IMR-90 (cell line): ENCODE measurements at places on chromosomes 3 and 15.
A peak's percentile ranks its signal among the peaks of the same experiment; 100 is the strongest.

GRCh38 chr15:60442763-60443162, 36.2 kb downstream of the ICE2 start:
- H3K36me3 ChIP-seq: no peaks in the 10 kb centered on the region
- no peak overlapping the region for H3K27ac ChIP-seq
- no peaks in the 10 kb centered on the region for H3K27me3 ChIP-seq

GRCh38 chr3:3628676-3629328, 170.4 kb upstream of the LRRN1 start:
- no peak for DNase-seq
- no peak overlapping the region for H3K4me3 ChIP-seq
- no peak overlapping the region for H3K27ac ChIP-seq
- H3K4me1 ChIP-seq: no peaks in the 10 kb centered on the region
- no peaks in the 10 kb centered on the region for H3K27me3 ChIP-seq
- H3K36me3 ChIP-seq: no peaks in the 10 kb centered on the region

GRCh38 chr15:71281256-71281655, 166.0 kb downstream of the THSD4 start:
- peaks cover 31% of the 10 kb centered on the region for H3K4me1 ChIP-seq
- H3K27me3 ChIP-seq: no peaks in the 10 kb centered on the region
- peak overlapping the region; percentile 90; the same call in 1 of the 2 replicates for H3K27ac ChIP-seq

- no peak overlapping the region for H3K4me3 ChIP-seq
- H3K4me1 ChIP-seq: no peaks in the 10 kb centered on the region
- peaks cover 40% of the 10 kb centered on the region for H3K27me3 ChIP-seq
- no peak overlapping the region for H3K27ac ChIP-seq
- no peaks in the 10 kb centered on the region for H3K36me3 ChIP-seq
- no peak for DNase-seq
Measured at GRCh38 chr3:13878281-13879101, 1.4 kb downstream of the WNT7A start.

DNA sequence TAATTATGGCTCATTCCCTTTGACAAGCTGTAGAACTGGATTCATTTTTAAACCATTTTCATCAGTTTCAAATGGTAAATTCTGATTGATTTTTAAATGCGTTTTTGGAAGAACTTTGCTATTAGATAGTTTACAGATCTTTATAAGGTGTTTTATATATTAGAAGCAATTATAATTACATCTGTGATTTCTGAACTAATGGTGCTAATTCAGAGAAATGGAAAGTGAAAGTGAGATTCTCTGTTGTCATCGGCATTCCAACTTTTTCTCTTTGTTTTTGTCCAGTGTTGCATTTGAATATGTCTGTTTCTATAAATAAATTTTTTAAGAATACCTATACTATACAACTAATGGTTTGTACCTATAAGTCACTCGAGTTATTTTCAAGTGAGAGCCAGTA, 62.7 kb downstream of the PXYLP1 start:
- DNase-seq: no peak
- no peak overlapping the region for H3K4me3 ChIP-seq
- H3K27me3 ChIP-seq: no peaks in the 10 kb centered on the region
- H3K36me3 ChIP-seq: peaks cover 8% of the 10 kb centered on the region; the same call in 1 of the 2 replicates
- H3K4me1 ChIP-seq: peaks cover 3% of the 10 kb centered on the region; the same call in 1 of the 2 replicates

DNA sequence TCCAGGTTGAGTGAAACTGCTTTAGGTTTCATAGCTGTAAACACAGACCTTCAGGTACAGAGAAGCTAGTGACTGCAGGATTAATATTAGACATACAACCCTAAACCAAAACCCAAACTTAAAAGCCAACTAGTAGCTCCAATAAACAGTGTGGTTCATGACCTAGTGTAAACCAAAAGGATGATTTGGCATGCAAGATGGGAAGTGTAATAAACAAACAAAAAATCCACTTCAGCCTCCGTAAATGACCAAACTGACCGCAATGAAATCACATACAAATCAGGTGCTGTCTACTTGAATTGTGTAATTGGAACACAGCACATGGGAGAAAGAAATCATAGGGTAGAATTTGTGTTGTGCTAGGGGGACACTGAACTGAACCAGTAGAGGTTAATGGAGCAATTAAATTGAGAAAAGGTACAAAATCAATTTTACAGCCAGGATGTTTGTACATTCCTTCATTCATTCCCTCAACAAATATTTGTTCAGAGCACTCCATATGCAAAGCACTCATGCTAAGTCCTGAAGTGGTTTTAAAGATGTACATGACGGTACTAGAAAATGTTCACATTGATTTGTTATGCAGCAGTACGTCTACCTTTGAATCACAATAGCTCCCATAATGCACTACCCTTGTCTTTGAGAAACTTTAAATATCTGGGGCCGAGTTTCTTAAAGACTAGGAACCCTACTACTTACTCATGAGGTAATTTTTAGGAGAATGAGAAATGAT, 21.4 kb upstream of the CHST2 start:
- H3K36me3 ChIP-seq: no peaks in the 10 kb centered on the region
- H3K27me3 ChIP-seq: peaks cover 19% of the 10 kb centered on the region
- no peaks in the 10 kb centered on the region for H3K4me1 ChIP-seq
- no peak for DNase-seq
- no peak overlapping the region for H3K27ac ChIP-seq

DNA sequence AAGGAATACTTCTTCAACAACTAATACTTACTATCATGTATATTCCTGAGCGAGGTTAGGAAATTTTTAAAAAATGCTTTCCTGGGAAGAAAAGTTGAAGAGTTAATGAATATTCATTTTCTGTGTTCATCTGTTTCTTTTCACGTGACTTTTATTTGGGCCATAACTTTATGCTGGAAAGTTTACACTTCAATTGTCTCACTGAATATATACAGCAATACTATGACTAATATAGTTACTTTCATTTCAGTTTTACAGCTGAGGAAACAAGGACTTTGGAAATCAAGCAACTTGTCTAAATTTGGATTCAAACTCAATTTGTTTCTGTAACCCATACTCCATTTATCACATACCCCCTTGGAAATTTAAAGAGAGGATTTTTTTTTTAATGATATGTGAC, 894.2 kb downstream of the ROBO1 start:
- peak; percentile 51 for DNase-seq
- no peaks in the 10 kb centered on the region for H3K36me3 ChIP-seq
- H3K27ac ChIP-seq: no peak overlapping the region
- H3K4me3 ChIP-seq: no peak overlapping the region

GRCh38 chr3:129633751-129634481, 27.4 kb upstream of the PLXND1 start:
- H3K4me1 ChIP-seq: no peaks in the 10 kb centered on the region

- no peaks in the 10 kb centered on the region for H3K36me3 ChIP-seq
- no peaks in the 10 kb centered on the region for H3K27me3 ChIP-seq
- peaks cover 3% of the 10 kb centered on the region for H3K4me1 ChIP-seq
Measured at GRCh38 chr3:56753206-56753820, 48.4 kb downstream of the ARHGEF3 start.

DNA sequence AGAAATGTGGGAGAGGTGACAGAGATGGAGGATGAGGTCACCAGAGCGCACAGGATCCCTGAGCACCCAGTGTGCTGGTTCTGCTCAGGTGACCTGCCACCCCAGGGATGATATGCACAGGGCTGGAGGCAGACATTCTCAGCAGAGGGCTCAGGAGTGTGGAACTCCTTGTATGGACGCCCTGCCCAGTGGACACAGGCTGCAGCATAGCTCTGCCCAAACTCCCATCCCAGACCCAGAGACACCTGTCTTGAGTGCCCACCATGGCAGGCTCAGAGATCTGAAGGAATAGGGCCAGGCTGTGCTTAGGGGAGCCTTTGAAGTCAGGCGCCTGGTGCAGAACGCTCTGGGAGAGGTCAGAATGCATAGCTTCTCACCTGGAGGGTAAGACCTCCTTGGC, 47.3 kb downstream of the PPCDC start:
- DNase-seq: no peak

GRCh38 chr3:175304404-175304803, 445.3 kb downstream of the NAALADL2 start:
- DNase-seq: no peak
- H3K4me1 ChIP-seq: no peaks in the 10 kb centered on the region
- H3K4me3 ChIP-seq: no peak overlapping the region
- H3K27ac ChIP-seq: no peak overlapping the region

DNA sequence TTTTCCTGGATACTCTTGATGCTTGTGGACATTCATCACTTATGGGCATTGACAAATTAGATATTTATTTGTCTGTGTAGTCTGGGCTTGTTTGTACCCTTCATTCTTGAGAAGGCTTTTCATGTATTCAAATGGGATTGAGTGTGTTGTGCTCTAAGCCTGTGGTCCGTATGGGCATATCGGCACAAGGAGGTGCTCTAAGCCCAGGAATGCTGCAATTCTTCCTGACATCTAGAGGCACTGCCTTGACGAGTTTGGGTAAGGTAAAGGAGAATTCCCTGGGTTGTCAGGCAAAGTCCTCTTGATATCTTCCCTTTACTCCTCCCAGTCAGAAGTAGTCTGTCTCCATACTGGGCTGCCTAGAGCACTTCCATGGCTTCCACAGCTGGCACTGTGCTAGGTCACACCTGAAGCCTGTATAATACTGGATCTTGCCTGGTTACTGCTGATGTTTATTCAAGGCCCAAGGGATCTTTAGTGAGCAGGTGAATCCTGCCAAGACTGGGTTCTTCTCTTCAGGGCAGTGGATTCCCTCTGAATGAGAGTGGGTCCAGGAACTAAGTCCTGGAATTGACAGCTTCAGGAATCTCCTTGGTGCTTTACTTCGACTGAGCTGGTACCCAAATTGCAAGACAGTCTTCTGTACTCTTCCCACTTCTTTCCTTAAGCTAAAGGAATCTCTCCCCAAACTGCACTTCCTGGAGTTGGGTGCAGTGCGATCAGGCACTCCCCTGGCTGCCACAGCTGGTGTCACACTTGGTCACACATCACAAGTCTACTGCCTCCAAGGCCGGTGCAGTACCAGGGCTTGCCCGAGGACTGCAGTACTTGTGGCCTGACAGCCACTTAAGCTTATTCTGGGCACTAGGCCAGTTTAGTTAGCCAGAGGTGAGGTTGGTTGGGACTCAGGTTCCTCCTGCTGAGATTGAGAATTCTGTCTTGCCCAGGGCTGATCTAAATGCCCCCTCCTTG, 46.0 kb downstream of the GALK2 start:
- H3K4me1 ChIP-seq: no peaks in the 10 kb centered on the region
- H3K4me3 ChIP-seq: no peak overlapping the region
- H3K27me3 ChIP-seq: no peaks in the 10 kb centered on the region
- no peak for DNase-seq
- H3K36me3 ChIP-seq: peaks cover 2% of the 10 kb centered on the region; the same call in 1 of the 2 replicates

DNA sequence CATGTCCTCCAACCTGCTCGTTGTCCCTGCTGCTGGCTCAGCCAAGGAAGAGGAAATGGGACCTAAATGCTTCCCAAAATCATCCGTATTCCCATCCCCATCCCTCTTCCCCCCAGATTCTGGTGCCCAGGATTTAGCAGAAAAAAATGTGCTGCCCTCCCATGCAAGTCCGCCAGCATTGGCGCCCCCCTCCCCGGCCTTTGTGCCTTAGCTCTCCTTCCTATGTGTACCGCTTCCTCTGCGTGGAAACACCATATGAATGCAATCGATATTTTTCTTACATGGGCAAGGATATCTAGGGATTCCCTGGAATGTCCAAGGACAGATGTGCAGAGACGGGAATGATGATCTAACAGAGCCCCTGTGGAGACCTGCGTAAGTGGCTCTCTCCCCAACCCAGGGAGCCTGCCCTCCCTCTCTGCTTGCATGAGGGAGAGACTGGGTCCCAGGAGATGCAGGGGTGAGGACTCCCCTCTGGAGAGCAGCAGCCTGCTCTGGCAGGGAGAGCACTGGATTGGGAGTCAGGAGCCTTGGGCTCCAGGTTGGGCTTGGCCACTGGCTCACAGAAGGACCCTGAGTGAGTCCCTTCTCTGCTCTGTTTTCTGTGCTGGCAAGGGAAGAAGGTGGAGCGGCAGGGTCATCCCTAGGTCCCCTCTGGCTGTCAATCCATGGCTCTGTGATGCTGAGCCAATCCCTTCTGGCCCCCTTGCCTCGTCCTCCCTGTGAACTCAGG, 227.2 kb downstream of the XXYLT1 start:
- no peaks in the 10 kb centered on the region for H3K36me3 ChIP-seq
- no peak overlapping the region for H3K27ac ChIP-seq
- H3K4me3 ChIP-seq: no peak overlapping the region
- DNase-seq: no peak

DNA sequence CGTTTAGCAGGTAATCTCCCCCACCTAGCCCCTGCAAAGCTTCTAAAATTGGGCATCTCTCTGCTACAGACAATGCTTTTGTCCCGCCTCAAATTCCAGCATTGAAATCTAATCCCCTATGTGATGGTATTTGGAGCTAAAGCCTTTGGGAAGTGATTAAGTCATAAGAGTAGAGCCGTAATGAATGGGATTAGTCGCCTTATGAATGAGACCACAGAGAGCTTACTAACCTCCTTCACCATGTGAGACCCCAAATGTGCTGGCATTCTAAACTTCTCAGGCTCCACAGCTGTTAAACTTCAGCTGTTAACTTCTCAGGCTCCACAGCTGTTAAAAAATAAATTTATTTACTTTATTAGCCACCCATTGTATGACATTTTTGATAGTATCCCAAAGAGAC, 374.2 kb upstream of the BCHE start:
- H3K4me1 ChIP-seq: no peaks in the 10 kb centered on the region
- no peaks in the 10 kb centered on the region for H3K27me3 ChIP-seq
- H3K4me3 ChIP-seq: no peak overlapping the region
- H3K36me3 ChIP-seq: no peaks in the 10 kb centered on the region
- no peak for DNase-seq

- H3K36me3 ChIP-seq: peaks cover 3% of the 10 kb centered on the region; the same call in 1 of the 2 replicates
- no peak overlapping the region for H3K27ac ChIP-seq
- no peak overlapping the region for H3K4me3 ChIP-seq
- H3K4me1 ChIP-seq: peaks cover 5% of the 10 kb centered on the region
- no peaks in the 10 kb centered on the region for H3K27me3 ChIP-seq
- DNase-seq: no peak
Measured at GRCh38 chr3:58269356-58269755, 31.8 kb downstream of the ABHD6 start.

GRCh38 chr3:115859002-115859807, 235.9 kb downstream of the GAP43 start:
- H3K4me1 ChIP-seq: peaks cover 11% of the 10 kb centered on the region
- H3K27me3 ChIP-seq: no peaks in the 10 kb centered on the region
- no peak overlapping the region for H3K4me3 ChIP-seq

DNA sequence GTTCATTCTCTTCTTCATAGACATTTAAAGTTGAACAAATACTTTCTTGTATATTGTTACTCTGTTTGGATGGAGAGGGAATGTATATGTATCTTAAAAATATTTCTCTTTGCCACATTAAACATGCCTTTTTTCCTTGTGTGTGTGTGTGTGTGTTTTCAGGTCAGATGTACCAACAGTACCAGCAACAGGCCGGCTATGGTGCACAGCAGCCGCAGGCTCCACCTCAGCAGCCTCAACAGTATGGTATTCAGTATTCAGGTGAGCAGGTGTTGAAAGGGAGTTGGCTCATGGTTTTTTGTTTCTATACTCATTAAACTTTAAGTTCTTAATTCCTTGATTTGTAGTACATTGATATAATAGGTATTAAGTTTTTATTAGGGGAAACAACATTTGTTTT, 35.4 kb downstream of the TFG start:
- DNase-seq: no peak
- no peak overlapping the region for H3K27ac ChIP-seq
- no peaks in the 10 kb centered on the region for H3K27me3 ChIP-seq
- no peaks in the 10 kb centered on the region for H3K4me1 ChIP-seq
- H3K4me3 ChIP-seq: no peak overlapping the region
